ENCODE measurements at places on chromosomes 11 and 22.
A peak's percentile ranks its signal among the peaks of the same experiment; 100 is the strongest.

DNA sequence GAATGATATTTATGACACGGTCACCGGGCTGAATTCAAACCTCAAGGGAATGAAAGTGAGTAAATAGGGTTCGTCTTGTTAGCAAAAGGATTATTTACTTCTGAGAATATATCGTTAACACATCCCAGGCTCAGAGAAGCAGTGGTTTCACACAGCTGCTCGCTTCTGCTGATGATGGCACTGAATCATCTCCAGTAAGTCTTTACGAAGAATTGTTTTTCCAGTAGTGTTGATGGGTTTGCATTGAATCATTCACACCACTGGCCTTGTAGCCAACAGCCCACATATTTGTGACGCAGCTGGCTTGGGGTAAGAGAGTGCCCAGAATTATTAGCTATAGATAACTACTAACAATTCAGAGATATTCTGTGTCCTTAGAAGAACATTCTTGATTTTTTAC is 236.3 kb downstream of the CADM1 start:
- DNase-seq, result peak; percentile 84

DNA sequence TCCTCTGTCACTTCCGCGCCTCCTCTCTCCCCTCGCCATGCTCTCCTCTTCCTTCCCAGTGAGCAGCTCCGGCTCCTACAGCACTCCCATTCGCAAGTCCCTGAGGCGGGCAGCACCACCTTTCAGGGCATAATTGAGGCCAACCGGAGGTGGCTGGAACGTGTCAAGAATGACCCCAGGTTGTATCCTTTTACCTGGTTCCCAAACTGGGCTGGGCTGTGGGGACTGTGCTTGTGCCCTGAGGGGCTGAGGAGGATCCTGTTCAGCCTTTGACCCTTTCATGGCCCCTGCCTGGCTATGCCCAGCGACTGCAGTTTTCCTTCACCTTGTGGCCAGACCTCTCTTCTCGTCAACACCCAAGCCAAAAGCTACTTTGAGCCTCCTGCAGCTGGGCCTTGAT is 84.1 kb downstream of the CEP164 start:
- DNase-seq, result no peak

GRCh38 chr11:122336706-122337105 is 220.7 kb upstream of the BLID start:
- DNase-seq, result no peak

DNA sequence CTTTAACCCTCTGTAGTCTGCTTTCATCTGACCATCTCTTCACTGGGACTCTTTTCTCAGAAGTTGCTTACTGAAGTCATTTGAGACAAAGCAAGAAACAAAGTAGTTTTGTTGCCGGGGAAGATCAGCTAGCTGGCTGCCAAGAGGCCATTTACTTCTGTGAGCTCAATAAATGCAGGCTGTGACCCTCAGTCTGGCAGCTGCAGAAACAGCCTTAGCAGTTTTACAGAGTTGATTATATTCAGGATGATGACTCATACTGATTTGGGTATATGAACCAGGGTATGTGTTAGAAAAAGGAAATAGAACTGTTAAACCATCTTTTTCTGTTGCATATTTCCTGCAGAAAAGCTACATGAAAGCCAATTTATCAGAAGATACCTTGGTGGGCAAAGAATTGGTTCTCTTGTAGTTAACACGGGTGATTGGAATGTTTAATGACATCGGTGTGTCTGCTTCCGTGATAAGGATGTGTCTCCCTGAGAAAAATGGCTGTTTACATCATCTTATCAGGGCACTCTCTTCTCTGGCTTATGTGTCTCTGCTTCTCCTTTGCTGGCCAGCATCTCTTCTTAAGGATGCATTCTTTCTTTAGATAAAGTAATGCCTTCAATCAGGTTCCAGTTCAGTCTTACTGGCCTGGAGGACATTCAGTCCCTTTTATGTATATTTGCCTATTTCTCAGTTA is 18.5 kb downstream of the FIBIN start:
- DNase-seq, result peak; percentile 84

DNA sequence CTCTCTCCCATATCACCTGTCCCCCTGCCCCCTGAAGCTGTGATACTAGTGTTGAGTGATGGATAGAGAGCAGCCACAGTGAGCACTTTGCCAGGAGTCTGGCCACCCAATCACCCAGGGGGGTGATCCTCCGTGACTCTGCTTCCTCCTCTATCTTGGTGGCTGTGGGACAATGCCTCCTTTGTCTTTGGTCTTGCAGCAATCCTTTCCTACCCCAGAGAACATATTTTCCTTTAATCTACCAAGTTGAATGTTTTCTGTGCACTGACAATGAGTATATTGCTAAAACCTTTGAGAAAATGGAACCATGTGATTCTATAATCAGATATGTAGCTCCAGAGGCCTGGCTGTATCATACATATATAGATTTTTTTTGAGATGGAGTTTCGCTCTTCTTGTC is 58.1 kb upstream of the HEPHL1 start:
- DNase-seq, result no peak

GRCh38 chr11:114307524-114308203 is 11.5 kb downstream of the NNMT start:
- DNase-seq, result peak; percentile 89

- no peak for DNase-seq
Observed at GRCh38 chr11:25777343-25777742, 554.6 kb upstream of the ANO3 start.

Measured in astrocyte (in vitro differentiated cells and primary cell).